ENCODE measurements at places on chromosomes 1 and 21. TPM values are rescaled to one million over a fixed set of nuclear protein-coding genes. Genes with fewer than 3 reads are reported as not detected.

DNA sequence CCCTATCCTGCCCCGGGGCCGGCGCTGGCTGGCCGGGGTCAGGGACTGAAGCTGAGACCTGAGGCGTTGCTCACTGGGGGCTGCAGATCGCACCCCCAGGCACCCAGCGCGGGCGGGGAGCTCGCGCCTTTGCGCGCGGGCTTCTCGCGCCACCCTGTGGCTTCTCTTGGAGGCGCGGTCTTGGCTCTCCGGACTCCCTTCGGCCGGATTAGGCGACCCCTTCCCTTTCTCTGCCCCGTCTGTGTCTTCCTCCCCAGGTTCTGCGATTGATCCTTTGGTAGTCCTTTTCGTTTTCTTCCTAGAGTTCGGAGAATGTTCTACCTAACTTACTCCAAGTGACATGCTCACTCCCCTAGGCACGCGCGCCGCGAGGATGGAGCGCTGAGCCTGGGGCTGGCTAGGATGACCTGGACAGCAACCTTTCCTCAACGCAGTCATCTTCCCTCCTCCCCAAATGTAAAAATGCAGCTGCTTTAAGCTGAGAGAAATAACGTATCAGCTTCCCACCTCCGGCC is 495 bp upstream of the NTRK1 start:
- no peak overlapping the region for H3K27ac ChIP-seq
- H3K27me3 ChIP-seq, result peaks cover 33% of the 10 kb centered on the region
- peak overlapping the region; percentile 90 for H3K4me3 ChIP-seq

DNA sequence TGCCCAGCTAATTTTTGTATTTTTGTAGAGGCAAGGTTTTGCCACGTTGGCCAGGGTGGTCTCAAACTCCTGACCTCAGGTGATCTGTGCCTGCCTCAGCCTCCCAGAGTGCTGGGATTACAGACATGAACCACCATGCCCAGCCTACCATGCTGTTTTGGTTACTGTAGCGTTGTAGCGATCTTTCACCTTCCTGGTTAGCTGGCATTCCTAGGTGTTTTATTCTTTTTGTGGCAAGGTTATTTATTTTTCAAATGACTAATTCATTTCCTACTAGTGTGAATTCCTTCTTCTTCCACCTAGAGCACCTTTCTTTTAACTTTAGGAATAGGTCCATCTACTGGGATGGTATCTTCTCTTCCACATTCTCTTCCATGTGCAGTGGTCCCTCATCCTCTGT is 29.3 kb downstream of the TMEM200B start:
- H3K4me1 ChIP-seq, result peaks cover 6% of the 10 kb centered on the region
- DNase-seq, result no peak
- H3K27me3 ChIP-seq, result no peaks in the 10 kb centered on the region
- H3K27ac ChIP-seq, result no peak overlapping the region
- H3K4me3 ChIP-seq, result no peak overlapping the region

- H3K36me3 ChIP-seq, result no peaks in the 10 kb centered on the region
- H3K4me1 ChIP-seq, result no peaks in the 10 kb centered on the region
- DNase-seq, result no peak
- H3K27me3 ChIP-seq, result peaks cover 7% of the 10 kb centered on the region
- H3K4me3 ChIP-seq, result no peak overlapping the region
Observed at GRCh38 chr1:55362558-55362957, 147.4 kb upstream of the USP24 start.

GRCh38 chr1:170030212-170030611 is 44.3 kb downstream of the KIFAP3 start:
- H3K4me3 ChIP-seq, result no peak overlapping the region
- no peak for DNase-seq
- peaks cover 26% of the 10 kb centered on the region for H3K36me3 ChIP-seq
- peaks cover 9% of the 10 kb centered on the region for H3K4me1 ChIP-seq
- H3K27ac ChIP-seq, result no peak overlapping the region
- no peaks in the 10 kb centered on the region for H3K27me3 ChIP-seq

DNA sequence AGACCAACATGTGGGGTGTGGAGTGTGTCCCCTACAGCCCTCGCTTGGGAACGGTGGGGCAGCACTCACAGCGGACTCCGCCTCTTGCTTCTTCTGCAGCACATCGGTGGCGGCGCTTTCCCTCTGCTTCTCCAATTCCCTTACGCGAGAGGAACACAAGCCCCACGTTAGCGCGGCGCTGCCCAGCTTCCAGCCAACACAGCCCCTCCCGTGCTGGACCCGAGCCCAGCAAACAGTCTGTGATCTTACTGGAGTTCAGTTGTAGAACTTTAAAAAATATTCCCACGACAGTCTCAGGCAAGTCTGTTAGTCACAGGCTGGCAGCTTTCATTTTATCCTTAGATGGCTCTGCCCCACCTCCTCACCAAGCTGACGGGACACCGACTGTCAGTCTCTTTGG is 13.6 kb downstream of the THAP3 start:
- no peak overlapping the region for H3K27ac ChIP-seq
- no peak for DNase-seq
- no peak overlapping the region for H3K4me3 ChIP-seq
- H3K36me3 ChIP-seq, result no peaks in the 10 kb centered on the region

GRCh38 chr1:208247696-208248095 is 3.5 kb upstream of the PLXNA2 start:
- peaks cover 11% of the 10 kb centered on the region for H3K27me3 ChIP-seq
- DNase-seq, result no peak
- H3K27ac ChIP-seq, result no peak overlapping the region
- no peaks in the 10 kb centered on the region for H3K36me3 ChIP-seq

The TRABD2B gene
- not detected for total RNA-seq

The MLLT11 gene
- 8.5 TPM for total RNA-seq

The PKLR gene
- total RNA-seq, result not detected

The BSND gene
- total RNA-seq, result not detected

All from natural killer cell treated with Interleukin-12 subunit alpha and Interleukin-12 subunit beta and Interleukin-15 and Interleukin-18, amount 100 ng/mL, for 72 hours (primary cell).